NAMALWA (cell line): ENCODE measurements at places on chromosomes 13 and 19.
A peak's percentile ranks its signal among the peaks of the same experiment; 100 is the strongest.

DNA sequence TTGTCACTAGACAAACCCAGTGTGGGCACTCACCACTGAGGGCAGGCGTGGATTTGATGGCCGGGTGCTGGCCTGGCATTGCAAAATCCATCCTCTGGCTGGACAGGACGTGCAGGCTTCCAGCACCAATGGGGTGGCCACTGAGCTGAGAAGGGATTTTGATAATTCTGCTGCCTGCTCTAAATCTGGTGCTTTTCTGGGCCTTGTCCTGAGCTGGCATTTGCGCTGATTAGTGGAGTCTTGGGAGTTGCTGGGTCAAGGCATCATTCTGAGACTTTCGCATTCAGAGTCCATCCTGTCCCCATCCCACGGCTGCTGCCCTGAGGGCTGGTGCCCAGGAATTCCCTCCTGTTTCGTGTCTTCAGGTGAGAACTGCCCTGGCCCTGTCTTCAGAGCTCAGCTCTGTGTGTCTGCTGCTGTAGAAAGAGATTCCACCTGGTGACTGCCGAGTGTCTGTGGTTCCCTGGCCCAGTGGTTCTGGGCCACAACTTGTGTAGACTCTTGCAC is 65.9 kb upstream of the MCF2L start:
- no peak for DNase-seq

DNA sequence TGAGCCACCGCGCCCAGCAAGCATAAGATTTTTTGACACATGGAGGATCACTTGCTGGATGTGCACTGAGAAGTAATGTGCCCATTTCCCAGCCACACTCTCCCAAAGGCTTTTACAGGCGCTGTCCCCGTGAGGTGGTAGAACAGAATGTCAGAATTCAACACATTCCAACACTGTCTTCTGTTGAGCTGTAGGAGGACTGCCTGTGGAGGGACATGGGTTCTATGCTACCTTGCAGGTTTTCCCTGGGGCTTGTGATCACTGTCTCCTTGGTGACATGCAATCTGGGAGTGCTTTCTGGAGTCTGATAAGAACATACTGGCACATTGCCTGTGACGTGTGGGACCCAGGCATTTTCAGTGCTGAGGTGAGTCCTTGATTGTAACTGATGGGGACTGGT is 38.5 kb downstream of the DPRX start:
- no peak for DNase-seq

DNA sequence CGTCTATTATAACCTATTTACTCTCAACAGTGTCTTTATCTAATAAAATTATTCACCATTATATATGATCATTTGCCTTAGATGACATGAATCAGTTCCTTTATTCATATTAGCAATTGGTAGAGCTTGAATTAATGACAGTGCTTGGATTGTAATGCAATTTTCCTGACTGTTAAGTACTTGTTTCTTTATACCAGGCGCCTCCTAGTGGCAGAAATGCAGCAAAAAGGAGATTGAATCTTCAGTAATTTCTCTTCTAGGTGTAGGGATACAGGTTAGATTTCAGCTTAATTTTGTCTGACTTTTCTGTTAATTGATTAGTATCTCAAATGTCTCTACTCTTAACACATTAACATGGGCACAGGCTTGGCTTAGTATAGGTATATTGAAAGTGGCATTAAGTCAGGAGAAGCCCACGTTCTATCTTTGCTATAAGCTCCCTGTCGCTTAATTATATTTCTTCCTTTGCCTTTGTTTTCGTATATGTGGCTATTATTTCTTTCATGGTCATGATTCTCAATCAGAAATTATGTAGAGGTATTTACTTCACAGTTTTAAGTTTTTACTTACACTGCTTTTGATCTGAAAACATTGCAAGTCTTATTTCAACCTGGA is 9.1 kb upstream of the LHFPL6 start:
- DNase-seq = peak; percentile 85

DNA sequence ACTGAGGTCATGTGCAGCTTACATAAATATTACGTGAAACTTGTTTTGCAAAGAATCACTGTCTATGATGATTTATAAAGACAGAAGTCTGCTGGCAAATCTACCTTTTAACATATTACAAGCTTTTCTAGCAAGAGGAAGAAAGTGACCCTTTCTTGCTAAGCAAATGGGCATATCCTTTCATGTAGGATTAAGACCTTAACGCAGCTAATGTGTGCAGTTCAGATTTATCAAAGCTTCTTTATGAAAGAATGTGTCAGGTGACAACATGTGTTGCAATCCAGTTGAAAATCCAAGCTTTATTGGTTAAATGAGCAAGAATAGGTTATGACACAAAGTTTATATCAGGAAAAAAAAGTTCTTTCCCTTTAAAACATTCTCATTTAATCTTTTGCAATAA is 115.6 kb upstream of the NBEA start:
- no peak for DNase-seq

DNA sequence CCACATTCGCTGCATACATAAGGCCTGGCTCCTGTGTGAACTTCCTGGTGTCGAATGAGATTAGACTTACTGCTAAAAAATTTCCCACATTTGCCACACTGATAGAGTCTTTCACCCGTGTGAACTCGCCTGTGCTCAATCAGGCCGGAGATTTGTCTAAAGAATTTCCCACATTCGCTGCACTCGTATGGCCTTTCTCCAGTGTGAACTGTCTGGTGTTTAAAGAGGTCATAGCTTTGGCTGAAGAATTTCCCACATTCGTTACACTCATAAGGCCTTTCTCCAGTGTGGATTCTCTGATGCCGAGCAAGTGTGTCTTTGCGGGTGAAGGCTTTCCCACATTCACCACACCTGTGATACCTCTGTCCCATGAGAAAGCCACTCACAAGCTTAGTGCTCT is 6.5 kb downstream of the ZNF671 start:
- no peak for DNase-seq

GRCh38 chr19:2034729-2035589 is 16.1 kb downstream of the MKNK2 start:
- peak; percentile 95 for DNase-seq

GRCh38 chr13:41709511-41709910 is 251.4 kb downstream of the VWA8 start:
- DNase-seq = no peak

GRCh38 chr19:4108767-4109625 is 14.9 kb downstream of the MAP2K2 start:
- no peak for DNase-seq

DNA sequence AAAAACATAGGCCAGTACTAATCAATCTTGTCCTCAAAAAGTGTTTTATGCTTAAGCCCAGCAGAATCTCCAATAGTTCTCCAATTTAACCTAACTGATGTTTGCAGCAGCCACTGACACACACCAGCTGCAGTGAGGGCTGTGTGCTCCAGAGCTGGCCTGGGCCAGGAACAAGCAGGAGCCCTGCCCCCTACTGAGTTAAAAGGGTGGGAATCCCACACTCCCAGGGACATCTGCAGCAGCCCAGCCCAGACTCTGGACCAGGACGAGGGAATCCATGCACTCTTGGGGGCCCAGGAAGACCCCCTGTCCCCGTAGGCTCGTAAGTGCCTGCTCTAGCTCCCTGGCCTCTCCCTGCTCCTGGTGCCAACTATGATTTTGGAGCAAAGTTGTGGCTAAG is 91.5 kb upstream of the ATXN8OS start:
- no peak for DNase-seq

GRCh38 chr19:49701271-49701786 is 10.4 kb downstream of the CPT1C start:
- no peak for DNase-seq

DNA sequence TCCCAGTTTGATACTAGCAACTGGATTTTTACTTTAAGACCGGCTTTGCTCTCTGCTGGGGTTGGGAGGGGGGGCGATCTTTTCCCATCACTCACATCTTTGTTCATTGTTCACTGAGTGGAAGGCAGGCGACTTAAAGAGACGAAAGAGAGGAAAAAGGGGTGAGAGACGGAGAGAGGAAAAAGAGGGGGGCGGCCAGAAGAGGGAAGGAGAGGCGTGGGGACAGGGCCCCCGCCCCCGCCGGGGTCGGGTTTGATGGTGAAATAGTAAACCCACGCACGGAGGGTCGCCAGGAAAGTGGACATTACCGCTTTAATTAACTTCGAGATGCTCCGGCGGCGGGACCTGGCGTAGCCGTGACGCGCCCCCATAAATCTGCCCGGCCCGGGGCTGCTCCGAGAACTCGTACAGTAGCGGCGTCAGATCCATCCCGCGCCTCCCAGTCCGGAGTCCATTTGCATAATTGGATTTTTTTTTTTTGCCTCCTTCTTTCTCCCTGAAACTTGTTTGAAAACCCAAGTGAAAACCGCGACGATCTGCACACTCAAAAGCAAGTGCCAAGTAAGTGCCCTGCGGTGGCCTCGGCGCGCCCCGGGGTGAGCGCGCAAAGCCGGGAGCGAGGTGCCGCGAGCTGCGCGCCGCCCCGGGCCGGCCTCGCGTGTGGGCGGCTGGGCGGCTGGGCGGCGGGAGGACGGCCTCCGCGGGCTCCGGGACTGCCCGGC is 143.9 kb upstream of the ZNF536 start:
- DNase-seq = no peak

GRCh38 chr13:37886879-37887278 is 17.3 kb upstream of the TRPC4 start:
- no peak for DNase-seq

GRCh38 chr13:23751195-23751594 is 138.0 kb downstream of the MIPEP start:
- DNase-seq = no peak

- DNase-seq = no peak
These were observed 108.9 kb downstream of the ZAR1L start for GRCh38 chr13:32206097-32206740.

GRCh38 chr19:1986357-1987162 is 29.0 kb downstream of the BTBD2 start:
- DNase-seq = no peak

DNA sequence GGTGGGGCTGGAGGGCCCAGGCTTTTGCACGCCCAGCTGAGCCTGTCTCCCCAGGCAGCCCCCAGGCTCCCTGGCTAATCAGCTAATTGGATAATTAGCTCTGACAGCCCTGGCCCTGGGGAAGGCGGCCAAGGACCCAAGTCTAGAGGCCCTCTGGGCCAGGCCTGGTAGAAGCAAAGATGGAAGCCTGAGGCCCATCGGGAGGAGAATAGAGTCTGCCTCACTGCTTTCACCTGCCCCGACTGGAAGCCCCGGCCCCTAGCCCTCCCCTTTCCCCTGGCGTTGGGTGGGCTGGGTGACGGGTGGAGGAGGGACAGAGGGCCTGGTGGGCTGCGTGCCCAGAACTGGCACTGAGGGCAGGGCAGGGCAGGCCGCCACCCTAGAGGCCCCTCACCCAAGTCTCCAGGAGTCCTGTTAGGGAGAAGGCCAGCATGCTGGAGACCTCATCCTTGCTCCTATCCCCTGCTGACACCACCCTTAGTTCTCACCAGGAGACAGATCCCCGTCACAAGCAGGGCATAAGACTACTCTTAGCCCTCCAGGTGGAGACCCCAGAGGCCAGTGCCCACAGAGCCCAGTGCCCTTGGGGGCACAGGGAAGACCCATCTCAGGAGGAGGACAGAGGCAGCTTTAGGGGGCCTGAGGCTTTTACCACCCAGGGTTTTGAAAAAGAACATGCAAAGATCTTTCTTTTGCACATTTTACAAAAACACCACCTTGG is 12.0 kb downstream of the LYL1 start:
- DNase-seq = no peak

- peak; percentile 94 for DNase-seq
These were observed 16.9 kb downstream of the ZNF296 start for GRCh38 chr19:45059258-45059965.

GRCh38 chr13:30081331-30081730 is 226.0 kb downstream of the KATNAL1 start:
- no peak for DNase-seq

- no peak for DNase-seq
These were observed 554.1 kb upstream of the KLHL1 start for GRCh38 chr13:70662231-70662940.

DNA sequence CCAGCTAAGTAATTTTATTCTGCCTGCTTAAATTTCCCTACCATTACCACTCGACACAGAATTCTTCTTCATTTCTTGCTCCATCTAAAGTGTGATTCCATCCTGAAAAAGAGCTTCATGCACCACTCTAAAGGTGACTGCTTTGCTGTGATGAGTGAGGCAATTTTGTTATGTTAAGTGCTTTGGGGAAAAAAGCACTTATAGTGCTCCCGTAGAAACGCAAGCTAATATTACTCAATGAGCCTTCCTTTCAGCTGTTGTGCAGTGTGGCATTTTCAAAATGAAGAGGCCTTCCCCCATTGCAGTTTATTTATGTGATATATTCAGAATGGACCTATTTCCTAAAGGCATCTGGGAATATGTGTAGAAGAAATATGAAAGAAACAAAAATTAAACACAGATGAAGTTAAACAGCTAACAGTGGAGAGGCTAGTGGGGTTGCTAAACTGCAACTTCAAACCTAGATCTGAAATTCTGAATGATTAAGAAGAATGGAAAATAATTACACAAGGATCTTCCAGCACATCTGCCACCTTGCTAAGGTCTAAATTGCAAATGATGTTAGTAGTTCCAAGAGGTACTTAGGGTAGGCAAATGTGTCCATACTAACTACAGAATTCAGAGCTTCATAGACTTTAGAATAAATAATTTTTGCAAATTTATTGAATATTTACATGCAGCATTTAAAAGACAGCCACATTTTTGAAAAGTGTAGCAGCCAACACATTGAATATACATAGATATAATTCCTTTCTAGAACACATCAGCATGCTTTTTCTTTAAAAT is 211.7 kb downstream of the DCT start:
- DNase-seq = no peak
